ENCODE measurements at places on chromosomes 6 and 20.

DNA sequence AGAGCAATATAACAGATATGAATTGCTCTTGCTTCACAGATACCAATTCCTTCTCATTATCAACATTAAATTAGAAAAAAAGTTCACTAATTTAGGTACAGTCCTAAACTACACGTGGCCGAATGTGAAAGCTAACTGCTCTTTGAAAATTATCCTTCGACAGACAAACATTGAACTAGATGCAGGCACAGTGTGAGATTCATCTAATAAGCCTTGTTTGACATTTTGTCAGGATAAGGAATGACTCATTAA lies 1.1 kb downstream of the FAM184A start:
- DNase-seq, result no peak

DNA sequence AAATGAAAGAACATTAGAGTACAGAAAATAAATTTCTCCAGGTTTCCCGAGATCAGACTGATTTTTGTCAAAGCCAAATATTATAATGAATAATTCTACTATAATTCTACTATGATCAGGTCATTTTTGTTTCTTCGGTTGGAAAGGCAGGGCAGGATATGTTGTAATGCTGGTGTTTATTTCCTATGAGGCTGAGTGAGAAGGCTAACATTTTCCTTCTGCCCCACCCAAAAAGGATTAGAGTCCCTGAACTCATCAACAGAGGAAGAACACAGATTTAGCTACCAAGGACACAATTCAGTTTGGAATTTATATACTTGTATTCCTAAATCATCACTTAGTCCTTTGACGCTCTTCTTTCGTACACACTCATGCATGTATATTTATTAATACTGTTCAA lies 318.9 kb downstream of the SYNE1 start:
- no peak for DNase-seq

GRCh38 chr6:53031281-53031680 lies 33.9 kb upstream of the FBXO9 start:
- no peak for DNase-seq

DNA sequence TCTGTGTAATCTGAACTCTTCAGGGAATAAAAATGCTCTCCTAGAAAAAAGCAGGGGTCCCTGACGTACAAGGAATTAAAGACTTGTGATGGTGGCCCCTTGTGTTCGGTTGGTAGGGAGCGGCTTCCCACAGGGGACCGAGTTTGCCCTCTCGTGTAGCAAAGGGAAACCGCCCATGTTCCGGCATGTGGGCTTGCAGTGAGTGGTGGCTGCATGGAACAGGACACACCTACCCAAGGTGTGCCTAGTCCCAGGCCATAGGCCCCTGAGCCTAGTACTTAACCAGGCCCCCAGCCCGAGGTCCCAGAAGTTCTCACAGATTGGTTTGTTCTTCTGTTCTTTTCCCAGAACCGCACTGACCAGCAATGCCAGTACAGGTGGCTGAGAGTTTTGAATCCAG lies 15.5 kb downstream of the MYBL2 start:
- no peak for DNase-seq

- no peak for DNase-seq
Observed at GRCh38 chr20:50776122-50776817, 18.6 kb upstream of the BCAS4 start.

- DNase-seq, result no peak
Observed at GRCh38 chr6:31621320-31621939, 915 bp downstream of the PRRC2A start.

- no peak for DNase-seq
Observed at GRCh38 chr6:101281266-101281665, 112.2 kb upstream of the GRIK2 start.

DNA sequence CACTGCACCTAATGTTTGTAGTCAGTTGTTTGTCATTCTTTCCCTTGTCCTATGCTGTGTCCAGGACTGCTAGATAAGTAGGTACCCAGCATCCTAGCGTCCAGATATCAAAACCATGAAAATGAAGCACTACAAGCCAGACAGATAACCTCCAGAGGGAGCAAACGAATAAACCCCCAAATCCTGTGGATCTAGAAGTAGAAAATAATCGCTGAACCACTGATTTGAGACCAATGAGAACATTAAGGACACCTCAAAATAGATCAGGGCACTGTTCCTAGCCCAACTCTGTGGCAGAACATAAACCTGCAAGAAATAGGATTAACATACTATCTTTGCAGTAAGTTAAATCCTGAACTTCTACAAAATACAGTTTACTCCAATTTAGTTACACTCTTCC lies 1.1 kb upstream of the KLHL32 start:
- DNase-seq, result no peak

DNA sequence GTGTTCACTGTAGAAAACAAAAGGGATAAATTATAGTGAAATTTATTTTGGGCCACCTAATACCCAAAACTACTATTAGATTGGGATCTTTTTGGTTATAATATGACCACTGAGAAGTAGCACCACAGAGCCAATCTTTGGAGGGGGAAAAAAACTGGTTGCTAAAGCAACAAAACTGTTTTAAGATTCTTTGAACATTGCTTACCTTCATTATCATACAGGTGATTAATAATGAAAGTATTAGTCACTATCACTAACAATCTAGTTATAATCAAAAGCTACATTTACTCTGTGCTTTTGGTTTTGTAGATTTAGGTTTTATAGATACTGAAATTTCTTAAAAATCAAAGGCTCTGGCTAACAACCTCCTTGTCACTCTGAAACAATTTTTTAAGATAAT lies 31.7 kb downstream of the STX7 start:
- no peak for DNase-seq

GRCh38 chr6:151869345-151869744 lies 61.9 kb downstream of the ESR1 start:
- no peak for DNase-seq

- no peak for DNase-seq
Observed at GRCh38 chr20:41032271-41032670, 3.6 kb downstream of the TOP1 start.

GRCh38 chr6:139776041-139776440 lies 401.6 kb upstream of the CITED2 start:
- DNase-seq, result no peak

DNA sequence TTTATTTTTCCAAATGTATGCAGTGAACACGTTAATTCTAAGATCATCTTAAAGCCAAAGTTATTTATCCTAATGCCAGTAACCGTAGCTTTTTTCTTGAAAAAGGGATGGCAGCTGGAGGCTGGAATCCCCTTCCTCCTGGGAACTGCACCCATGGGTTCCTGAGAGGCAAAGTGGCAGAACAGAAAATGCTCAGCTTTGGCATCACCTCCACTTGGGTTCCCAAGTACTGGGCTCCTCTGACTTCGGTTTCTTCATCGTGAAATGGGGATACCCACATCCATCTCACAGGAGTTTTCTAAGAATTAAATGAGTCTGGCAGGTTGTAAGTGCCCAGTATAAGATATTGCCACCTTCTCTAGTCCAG lies 6.2 kb upstream of the DDX43 start:
- no peak for DNase-seq

- DNase-seq, result no peak
Observed at GRCh38 chr6:75608956-75609533, 7.4 kb downstream of the SENP6 start.

DNA sequence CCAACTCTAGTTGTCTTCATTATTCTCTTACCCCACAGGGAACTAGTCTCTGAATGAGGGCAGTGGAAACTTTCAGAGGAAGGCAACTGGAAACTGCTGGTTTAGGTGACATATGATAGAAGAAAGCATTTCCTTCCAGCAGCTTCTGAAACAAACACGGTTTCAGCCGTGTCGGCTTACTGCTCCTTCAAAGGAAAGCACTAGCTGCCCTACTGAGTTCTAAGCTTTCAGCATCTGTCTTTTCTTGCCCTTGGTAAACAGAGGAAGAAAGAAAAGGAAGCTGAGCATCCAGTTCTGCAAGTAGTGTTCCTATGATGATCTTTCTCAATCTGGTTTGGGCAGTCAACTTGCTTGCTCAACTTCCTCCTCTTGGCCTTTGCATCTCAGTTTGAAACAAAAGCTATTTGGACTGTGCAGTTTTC lies 117.5 kb upstream of the CEP85L start:
- DNase-seq, result no peak

DNA sequence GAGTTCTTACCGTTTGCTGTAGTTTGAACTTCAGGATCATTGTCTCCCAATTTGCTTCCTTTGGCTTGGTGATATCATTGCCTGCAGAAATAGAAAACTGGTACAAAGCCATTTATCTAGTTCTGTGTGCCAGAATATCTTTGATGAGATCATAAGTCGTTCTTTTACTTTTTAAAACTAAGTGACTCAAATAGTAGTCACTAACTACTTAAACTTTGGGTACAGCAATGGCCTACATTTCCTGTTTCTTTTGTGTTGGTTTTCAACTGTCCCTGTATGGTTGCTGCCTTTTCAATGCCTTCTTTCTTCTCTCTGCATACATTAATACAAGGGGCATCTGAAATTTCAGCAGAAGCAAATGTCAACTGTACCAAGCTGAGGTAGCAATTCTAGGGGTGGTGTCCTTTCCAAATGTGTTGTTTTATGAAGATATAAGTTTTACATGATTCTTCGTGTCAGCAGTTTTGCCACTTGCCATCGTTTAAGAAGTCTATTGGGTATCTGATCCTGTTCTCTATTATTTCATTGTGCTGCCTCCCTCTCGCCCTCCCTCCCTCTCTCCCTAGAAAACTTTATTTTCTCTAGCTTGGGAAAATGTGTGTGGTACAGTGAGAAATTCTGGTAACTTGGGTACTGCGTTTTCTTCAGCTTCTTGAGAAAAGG lies 238.5 kb downstream of the FARS2 start:
- DNase-seq, result no peak

- DNase-seq, result no peak
Observed at GRCh38 chr20:54168961-54169862, 4.6 kb downstream of the CYP24A1 start.

DNA sequence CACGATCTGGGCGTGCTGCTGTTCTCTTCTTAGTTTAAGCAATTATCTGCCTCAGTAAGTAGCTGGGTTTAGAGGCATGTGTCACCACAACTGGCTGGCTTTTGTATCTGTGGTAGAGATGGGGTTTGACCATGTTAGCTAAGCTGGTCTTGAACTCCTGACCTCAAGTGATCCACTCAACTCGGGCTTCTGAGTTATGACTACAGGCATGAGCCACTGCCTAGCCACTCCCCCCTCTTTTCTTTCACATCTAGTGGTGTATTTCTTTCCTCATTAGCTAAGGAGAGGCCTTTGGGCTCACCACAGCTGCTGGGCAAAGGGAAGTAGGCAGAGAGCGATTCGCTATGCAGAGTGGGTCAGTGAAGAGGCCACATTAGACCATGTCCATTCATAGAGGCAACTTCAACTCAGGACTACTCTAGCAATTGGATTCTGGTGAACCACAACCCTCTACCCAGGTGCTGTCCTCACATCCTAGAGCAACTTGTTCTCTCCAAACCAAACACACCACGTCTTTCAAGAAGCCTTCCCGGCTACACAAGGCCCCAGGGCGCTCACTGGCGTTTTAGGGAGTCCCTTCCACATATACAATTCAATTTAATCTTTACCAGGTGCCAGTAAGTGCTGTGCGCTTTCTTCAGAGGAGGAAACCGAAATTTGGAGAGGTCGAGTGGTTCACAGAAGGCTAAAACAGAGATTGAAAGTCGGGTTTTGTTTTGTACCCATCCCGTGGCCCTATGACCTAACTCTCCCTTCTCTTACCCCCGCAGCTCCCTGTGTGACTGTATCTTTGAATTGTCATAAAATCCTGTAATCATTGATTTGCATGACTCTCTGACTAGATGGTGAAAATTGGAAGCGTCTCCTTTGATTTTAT lies 26.5 kb upstream of the GFOD1 start:
- DNase-seq, result no peak

- no peak for DNase-seq
Observed at GRCh38 chr20:37490663-37491350, 30.2 kb upstream of the NNAT start.

DNA sequence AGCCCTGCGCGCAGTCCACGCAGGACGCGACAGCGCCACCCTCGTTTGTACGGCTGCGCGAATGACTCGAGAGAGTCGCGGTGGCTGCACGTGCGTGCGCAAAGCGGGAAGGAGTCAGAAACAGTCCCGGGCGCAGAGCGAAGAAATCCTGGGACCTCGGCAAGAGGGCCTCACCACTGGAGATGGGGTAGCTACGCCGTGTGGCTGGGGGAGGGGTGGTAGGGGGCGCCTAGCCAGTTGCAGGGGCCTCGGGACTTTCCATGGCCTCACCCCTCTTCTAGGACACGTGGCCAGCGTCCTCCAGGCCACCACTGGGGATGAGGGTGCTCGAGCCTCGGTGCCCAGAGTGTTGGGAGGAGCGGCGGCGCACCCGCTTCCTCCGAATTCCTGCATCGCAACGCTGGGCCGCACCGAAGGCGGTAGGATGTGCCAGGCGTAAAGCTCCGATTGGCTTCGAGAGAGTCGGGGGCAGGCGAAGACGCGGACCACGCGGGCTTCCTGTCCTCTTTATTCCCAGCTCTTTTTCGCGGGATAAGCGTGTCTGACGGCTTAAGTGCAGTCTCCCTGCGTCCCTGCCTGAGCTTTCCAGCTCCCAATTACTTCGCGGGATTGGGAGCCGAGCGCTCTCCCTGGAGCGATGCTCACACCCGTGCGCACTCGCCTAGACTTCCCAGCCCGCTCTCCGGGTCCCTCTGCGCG lies 38.7 kb downstream of the NCR2 start:
- DNase-seq, result no peak

GRCh38 chr6:90537027-90537426 lies 49.8 kb downstream of the MAP3K7 start:
- no peak for DNase-seq

DNA sequence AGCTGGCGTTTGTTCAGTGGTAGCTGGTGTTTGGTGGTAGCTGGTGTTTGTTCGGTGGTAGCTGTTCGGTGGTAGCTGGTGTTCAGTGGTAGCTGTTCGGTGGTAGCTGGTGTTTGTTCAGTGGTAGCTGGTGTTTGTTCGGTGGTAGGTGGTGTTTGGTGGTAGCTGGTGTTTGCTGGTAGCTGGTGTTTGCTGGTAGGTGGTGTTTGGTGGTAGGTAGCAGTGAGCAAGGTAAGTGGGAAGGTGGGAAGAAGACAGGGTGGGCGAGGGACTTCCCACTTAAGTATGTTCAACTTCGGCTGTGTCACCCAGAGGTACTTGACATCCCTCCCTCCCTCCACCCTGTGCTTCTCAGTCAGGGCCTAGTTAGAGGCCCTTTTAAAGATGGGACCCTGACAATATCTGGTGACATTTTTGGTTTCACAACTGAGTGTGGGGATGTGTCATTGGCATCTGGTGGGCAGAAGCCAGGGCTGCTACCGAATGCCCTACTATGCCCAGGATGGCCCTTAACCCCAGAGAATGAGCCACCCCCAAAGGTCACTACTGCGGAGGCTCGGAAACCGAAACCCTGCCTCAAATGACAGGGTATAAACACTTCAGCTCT lies 47.3 kb downstream of the BMP7 start:
- DNase-seq, result no peak

- no peak for DNase-seq
Observed at GRCh38 chr6:37777272-37777834, 42.2 kb upstream of the ZFAND3 start.

- DNase-seq, result no peak
Observed at GRCh38 chr6:122717350-122717749, 62.2 kb upstream of the FABP7 start.
